ENCODE measurements at places on chromosomes 1 and 21. TPM values are rescaled to one million over a fixed set of nuclear protein-coding genes. Genes with fewer than 3 reads are reported as not detected.
A peak's percentile ranks its signal among the peaks of the same experiment; 100 is the strongest.

RAB42 gene
- total RNA-seq = not detected

WDR64 gene
- not detected for total RNA-seq

- DNase-seq = no peak
Observed at GRCh38 chr1:53470155-53470554, 11.0 kb downstream of the DMRTB1 start.

DNA sequence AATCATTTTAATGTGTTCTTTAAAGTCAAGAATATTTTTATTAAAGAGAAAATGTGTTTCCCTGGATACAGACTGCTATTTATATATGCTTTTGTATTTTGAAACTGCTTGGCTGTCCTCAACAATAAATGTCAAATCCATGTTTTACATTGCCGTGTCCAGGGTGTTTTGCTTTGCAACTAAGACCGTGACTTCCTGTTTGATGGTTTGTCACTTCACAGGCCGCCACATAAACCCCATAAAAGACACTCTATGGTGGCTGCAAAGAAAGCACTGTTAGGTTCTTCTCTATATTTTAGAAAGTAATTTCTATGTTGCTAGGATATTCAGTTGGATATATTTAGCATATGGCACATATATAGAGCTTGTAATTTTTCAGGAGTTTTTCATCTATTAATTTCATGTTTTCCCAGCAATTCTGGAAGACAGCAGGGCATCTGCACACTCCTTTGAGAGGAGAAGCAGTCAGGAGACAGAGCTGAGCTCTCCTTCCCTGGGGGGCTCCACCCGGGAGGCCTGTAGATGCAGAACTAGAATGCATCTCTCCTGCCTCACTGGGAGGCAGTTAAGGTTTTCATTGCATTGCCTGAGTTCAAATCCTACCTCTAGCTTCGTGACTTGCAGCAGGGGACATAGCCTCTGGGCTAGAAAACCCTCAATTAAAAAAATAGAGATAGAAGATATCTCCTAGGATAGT is 33.1 kb downstream of the PRDM2 start:
- peak; percentile 54 for DNase-seq

XCL1 gene
- 106 TPM for total RNA-seq

CPT2 gene
- total RNA-seq = 17.8 TPM

GRCh38 chr1:203265541-203265940 is 36.1 kb upstream of the CHIT1 start:
- no peak for DNase-seq

C1orf167 gene
- total RNA-seq = not detected

GRCh38 chr1:193142409-193142808 is 20.6 kb downstream of the CDC73 start:
- no peak for DNase-seq

DNA sequence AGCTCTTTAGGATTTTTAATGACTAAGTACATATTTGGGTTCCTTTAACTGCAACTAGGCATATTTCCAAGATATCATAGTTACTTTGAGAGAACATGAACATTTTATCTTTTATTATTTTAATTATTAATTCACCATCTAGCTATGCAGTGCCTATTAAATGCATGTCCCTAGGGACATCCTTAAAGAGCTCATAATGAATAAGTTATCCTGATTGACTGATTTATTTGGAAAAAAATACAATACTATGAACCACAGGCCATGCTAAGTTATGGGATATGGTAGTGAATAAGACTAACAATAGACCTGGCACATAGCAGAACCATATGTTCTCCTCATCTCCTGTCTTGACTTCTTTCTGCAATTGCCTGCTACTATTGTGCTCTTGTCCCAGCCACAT is 16.4 kb upstream of the C1orf105 start:
- no peak for DNase-seq

DNA sequence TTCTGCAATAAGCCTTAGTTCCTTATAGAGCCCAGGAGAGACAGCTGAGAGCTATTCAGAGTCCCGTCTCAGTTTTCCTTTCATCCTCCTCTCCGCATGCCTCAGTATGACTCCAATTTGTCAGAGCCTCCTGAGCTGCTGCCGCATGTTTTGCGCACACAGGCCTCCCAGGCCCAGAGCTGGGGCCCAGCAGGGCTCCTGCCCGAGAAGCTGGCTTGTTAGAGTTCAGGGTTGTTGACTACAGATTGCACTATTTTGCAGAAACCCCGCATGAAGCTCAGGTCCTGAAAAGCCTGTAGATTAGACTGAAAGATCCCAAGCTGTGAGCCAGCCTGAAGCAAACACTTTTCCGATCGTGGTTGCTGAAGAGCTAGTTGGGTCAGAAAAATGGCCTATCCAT is 51.5 kb downstream of the IGSF5 start:
- no peak for DNase-seq

DNA sequence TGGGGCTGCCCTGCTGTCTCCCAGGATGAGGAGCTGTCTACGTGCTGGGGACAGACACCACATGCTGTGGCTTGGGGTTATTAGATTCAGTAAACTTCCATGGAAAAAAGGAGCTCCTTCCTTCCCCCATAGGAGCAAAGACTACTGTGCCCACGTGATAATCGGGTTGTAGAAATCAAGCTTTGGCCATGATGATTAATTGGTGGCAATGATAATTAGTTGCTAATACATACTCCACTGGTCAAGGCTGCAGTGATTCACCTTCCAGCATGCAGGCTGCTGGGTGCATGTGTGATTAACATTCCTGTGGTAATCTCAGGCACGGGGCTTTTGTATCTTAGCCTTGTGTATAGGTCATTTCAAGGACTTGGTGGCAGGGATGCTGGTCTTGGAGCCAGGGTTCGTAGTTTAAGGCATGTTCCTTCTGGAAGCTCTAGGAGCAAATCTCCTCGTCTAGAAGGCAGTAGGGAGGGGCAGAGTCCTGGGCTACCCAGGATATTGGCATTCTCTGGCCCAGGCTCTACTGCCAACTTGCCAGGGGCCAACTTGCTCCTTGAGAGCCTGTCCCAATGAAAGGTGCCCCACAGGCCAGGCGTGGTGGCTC is 41.4 kb downstream of the TMCO4 start:
- DNase-seq = no peak

DNA sequence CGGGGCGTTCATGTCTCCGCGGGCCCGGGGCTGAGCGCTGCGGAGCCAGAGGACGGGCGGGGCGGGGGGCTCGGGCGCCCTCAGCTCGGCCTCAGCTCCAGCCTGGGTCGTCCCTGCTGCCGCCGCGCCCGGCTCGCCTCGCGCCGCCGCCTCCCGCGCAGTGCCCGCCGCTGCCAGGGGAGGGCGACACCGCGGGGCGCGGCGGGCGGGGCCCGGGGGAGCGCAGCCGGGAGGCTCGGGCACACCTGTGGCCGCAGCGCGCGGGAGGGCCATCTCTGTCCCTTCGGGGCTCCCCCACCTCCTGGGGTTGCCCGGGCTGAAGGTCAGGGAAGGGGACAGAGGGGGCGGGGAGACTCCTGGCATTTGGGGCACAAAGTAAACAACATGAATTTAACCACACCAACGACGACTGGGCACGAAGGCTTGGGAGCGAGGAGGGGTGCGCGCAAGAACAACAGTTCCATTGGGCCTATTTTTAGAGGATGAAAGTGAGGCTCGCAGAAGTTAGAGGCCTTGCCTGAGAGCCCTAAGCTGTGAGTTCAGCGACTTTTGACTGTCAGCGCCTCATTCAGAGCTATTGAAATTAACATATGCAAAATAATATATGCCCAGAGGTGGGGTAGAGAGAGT is at the start of gene FAM131C:
FAM131C (minus strand) TSS at position 162 of the 630 bp plus-strand sequence. CDS start 209 bp downstream, outside the sequence.
- peak; percentile 44 for DNase-seq

- DNase-seq = no peak
Observed at GRCh38 chr1:65694933-65695332, 97.8 kb upstream of the PDE4B start.

KRTAP13-2 gene
- total RNA-seq = not detected

DNA sequence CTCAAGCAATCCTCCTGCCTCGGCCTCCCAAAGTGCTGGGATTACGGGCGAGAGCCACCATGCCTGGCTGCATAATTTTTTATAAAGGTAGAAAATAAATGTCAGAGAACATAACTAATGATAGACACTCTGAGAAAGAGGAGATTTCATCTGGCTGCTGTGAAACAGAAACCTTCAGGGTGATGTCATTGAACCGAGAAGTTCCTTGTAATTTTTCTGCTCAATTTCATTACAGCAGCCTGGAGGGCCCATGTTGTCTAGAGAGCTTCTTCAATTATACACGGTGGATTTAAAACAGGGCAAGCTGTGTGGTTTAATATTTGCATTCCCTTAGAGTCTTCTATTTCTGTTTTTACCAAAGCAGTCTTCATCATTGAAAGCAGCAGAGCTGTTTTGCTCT is 64.3 kb upstream of the MORC3 start:
- no peak for DNase-seq

DNA sequence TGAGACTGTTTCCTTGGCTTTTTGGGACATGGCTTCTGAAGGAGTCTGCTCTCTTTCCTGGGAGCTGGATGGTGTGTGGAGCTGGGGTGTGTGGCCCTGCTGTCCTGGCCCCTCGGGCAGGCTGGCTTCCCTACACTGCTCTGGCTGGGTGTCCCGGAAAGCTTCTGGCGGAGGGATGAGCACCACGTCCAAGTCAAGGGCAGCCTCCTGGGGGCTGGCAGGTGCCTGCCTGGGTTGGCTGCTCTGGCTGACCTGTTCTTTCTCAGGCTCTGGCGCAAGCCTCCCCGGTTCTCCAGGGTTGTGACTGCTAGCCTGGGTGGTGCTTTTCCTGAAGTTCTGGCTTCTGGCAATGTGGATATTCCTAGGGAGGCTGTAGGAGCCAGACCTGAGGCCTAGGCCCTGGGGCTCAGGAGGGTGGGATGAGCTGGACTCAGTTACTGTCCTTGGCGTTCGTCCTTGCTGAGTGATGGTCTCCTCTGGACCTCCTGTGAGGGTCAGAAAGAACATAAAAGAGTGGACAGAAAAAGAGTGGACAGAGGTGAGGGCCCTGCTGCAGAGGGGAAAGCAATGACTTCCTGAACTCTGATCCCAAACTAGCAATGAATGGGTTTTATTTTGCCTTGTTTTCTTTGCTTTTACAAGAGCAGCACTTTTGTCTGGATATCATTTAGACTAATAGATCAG is 9.4 kb downstream of the C1orf116 start:
- no peak for DNase-seq

- no peak for DNase-seq
Observed at GRCh38 chr21:35039595-35040289, 9.4 kb downstream of the RUNX1 start.

LRRC38 gene
- total RNA-seq = not detected

GRCh38 chr1:100816049-100816448 is 78.6 kb downstream of the EXTL2 start:
- no peak for DNase-seq

FMOD gene
- 2.4 TPM for total RNA-seq

- no peak for DNase-seq
Observed at GRCh38 chr1:109969146-109969829, 15.3 kb upstream of the AHCYL1 start.

DNA sequence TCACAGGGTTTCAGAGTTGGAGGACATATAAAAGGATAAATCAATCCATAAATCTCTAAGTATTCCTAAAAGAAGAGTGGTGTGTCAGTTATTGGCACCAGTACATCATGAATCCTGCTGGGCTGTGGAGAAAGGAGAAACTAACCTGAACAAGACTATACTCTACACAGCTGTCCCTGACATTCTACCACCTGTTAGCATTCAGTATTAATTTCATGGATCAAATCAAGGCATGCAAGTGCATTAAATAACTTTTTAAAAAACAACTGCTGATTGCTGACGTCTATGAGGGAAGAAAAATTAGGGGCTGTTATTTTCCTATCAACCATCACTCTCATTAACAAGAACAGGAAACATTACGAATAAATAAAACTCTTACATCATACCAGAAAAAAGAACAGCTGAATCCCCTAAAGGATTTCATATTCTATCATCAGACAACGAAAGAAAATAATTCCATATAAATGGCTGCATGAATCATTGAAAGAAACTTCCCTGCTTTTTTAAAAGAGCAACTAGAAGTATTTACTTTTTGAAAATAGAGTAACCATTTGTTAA is 121.7 kb downstream of the ATF6 start:
- no peak for DNase-seq

VANGL2 gene
- total RNA-seq = 0.16 TPM

GRCh38 chr1:76093522-76094312 is 19.2 kb downstream of the ST6GALNAC3 start:
- no peak for DNase-seq

GRCh38 chr1:203287898-203288297 is 17.4 kb upstream of the BTG2 start:
- no peak for DNase-seq

GRCh38 chr1:28439320-28439719 is 66.5 kb upstream of the RCC1 start:
- no peak for DNase-seq

ARHGEF19 gene
- 5.7 TPM for total RNA-seq

DNA sequence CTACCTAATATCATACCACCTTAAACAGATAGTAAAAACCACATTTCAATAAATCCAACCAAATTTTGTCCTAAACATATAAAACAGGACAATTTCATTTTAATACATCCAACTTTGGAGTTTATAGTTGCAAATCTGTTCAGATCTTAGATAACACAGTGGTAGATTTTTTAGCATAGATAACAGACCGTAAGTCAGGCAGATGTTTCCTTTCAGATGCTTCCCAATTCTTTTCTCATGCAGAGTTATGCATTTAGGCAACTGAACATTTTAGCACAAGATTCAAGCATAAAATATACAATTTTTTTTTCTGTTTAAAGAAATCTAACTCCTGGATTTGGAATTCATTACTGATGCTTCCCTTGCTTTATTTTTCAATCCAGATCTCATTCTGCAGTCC is 156.5 kb upstream of the ZNHIT6 start:
- DNase-seq = no peak

FOXD3 gene
- total RNA-seq = not detected

DNA sequence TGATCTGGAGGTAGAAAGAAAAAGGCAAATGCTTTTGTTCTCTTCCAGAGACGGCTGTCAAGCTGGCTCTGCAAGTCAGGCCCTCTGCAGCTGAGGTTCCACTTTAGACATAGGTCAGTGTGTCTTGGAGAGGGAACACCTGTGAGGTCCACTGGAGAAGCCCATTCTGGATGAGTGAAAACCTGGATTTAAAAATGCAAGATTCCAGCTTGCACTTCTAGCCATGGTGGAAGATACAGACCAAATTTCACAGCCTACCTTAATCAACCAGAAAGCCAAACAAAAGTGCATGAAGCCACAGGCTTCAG is 35.0 kb downstream of the AGPAT3 start:
- no peak for DNase-seq

RGS18 gene
- total RNA-seq = 0.23 TPM

ADCY10 gene
- not detected for total RNA-seq
